Vagina (tissue), 2 donors: ENCODE measurements at places on chromosomes 4 and X. TPM values are rescaled to one million over a fixed set of nuclear protein-coding genes. Genes with fewer than 3 reads are reported as not detected.

GRCh38 chr4:100590325-100590724, 72.5 kb upstream of the EMCN start:
- no peak for DNase-seq
- no peak overlapping the region for H3K27ac ChIP-seq
- peaks cover 13% of the 10 kb centered on the region for H3K4me1 ChIP-seq

DNA sequence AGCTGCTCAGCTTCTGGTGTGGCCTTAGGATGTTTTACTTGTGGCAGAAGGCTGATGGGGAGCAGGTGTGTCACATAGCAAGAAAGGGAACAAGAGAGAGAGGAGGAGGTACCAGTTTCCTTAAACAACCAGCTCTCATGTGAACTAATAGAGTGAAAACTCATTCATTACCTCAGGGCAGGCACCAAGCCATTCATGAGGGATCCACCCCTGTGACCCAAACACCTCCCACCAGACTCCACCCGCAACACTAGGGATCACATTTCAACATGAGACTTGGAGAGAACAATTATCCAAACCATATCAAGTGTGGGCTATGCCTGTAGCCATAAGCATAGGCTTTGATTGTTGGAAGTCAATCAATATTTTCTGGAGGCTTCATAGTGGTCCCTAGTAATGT, 56.0 kb downstream of the GSX2 start:
- H3K27me3 ChIP-seq, result no peaks in the 10 kb centered on the region
- no peak for DNase-seq
- no peaks in the 10 kb centered on the region for H3K36me3 ChIP-seq
- no peak overlapping the region for H3K4me3 ChIP-seq

- no peak for DNase-seq
- no peak overlapping the region for H3K4me3 ChIP-seq
- H3K36me3 ChIP-seq, result no peaks in the 10 kb centered on the region
These were observed 11.1 kb downstream of the EXOC1L start for GRCh38 chr4:55830716-55831115.

Gene CXorf65
- total RNA-seq, result not detected

Gene CLDN34
- total RNA-seq, result not detected

DNA sequence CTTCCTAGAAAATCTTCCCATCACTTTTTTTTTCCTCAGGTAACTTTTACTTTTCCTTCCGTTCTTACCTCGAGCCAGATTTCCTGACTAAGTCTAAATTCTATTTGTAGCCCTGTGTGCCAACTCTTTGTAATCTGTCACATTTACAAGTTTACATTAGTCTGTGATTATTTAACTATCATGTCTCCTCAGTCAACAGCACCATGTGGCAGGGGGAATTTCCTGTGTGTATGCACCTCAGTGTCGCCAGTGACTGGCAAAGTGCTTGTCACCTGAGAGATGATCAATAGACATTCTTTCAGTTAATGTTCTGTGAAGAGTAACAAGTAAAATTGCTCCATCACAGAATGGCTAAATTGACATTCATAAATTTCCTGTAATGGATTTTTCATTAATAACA, 468.5 kb downstream of the PDGFC start:
- no peak overlapping the region for H3K27ac ChIP-seq
- H3K36me3 ChIP-seq, result no peaks in the 10 kb centered on the region
- H3K4me3 ChIP-seq, result no peak overlapping the region
- H3K27me3 ChIP-seq, result no peaks in the 10 kb centered on the region
- H3K4me1 ChIP-seq, result no peaks in the 10 kb centered on the region
- no peak for DNase-seq

GRCh38 chr4:140188975-140189374, 35.0 kb upstream of the MAML3 start:
- no peak overlapping the region for H3K4me3 ChIP-seq
- no peaks in the 10 kb centered on the region for H3K27me3 ChIP-seq
- H3K4me1 ChIP-seq, result peaks cover 24% of the 10 kb centered on the region
- no peak overlapping the region for H3K27ac ChIP-seq
- H3K36me3 ChIP-seq, result no peaks in the 10 kb centered on the region

DNA sequence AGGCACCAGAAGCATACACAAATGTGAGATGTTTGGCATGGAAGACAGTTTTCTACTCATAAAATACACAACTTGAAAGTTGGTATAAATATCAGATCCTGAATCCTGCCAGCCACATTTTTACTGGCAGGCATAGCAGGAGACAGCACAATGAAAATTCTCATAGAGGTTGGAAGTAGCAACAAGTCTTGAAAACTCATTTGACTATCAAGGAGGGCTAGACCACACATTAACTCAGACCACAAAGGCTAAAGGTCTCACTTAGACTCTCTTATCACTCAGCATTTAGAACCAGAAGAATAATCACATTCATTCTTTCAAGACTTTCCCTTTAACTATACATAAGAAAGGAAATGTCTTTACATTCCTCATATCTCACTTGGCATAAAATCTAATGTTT, 56.5 kb downstream of the SORBS2 start:
- no peaks in the 10 kb centered on the region for H3K27me3 ChIP-seq
- no peak overlapping the region for H3K4me3 ChIP-seq
- H3K4me1 ChIP-seq, result no peaks in the 10 kb centered on the region
- no peak overlapping the region for H3K27ac ChIP-seq
- no peaks in the 10 kb centered on the region for H3K36me3 ChIP-seq

Gene NKX6-1
- not detected for total RNA-seq

GRCh38 chrX:26376037-26376708, 160.2 kb downstream of the MAGEB5 start:
- H3K36me3 ChIP-seq, result no peaks in the 10 kb centered on the region
- H3K4me3 ChIP-seq, result no peak overlapping the region
- H3K27me3 ChIP-seq, result no peaks in the 10 kb centered on the region
- DNase-seq, result no peak

- no peak overlapping the region for H3K27ac ChIP-seq
- no peak overlapping the region for H3K4me3 ChIP-seq
- no peaks in the 10 kb centered on the region for H3K36me3 ChIP-seq
- DNase-seq, result no peak
- H3K4me1 ChIP-seq, result no peaks in the 10 kb centered on the region
These were observed 17.8 kb upstream of the LRCH2 start for GRCh38 chrX:115251458-115252233.

Gene SMPX
- total RNA-seq, result not detected
